GM04504 (cell line): ENCODE measurements at places on chromosomes 13 and 19.

GRCh38 chr13:65592731-65593130 is 1637.4 kb downstream of the PCDH9 start:
- DNase-seq, result no peak

- no peak for DNase-seq
Observed at GRCh38 chr19:47074621-47075020, 26.2 kb upstream of the TMEM160 start.

- DNase-seq, result no peak
Observed at GRCh38 chr13:30869491-30869890, 36.6 kb upstream of the MEDAG start.

GRCh38 chr13:32838945-32839344 is 177.3 kb upstream of the KL start:
- DNase-seq, result no peak

DNA sequence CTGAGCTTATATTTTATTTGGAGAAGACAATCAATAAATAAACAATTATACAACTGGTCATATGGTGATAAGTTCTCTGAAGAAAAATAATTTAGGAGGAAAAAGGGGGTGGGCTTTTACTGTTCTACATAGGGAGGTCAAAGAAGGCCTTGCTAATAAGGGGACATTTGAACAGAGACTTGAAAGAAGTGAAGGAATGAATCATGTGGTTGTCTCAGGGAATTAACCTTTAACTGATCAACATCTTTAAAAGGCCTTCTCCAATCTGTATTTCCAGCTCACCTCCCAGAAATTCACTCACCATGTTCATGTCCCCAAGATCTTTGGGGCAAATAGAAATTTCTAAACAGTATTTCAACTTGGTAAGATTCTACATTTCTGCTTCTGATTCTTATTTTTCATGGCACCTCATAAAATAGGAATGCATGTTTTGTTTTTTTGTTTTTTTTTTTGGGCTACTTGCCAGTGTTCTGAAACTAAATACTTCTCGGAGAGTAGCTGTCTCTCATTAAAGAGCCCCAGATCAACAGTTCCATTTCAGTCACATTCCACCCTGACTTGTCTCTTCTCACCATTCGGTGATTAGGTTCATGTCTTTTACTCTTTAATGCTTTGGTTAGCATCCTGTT is 19.2 kb upstream of the LPAR6 start:
- DNase-seq, result no peak

DNA sequence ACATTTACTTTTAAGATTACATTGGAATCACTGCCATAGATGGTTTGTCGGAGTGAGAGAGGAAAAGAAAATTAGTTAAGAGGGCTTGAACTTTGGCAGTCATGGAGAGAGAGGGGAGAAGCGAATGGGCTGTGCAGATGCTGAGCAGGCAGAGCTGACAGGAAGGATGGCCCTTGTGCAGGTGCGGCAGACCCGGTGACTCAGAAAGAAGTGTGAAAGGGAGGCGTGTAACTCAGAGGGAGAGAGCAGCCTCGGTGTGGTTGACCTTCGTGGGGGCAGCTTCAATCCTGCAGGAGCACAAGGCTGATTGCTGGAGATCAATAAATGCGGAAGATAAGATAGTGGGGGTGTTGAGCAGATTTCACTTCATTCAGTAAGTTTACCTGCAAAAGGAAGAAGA is 76.9 kb downstream of the TNFSF13B start:
- no peak for DNase-seq

DNA sequence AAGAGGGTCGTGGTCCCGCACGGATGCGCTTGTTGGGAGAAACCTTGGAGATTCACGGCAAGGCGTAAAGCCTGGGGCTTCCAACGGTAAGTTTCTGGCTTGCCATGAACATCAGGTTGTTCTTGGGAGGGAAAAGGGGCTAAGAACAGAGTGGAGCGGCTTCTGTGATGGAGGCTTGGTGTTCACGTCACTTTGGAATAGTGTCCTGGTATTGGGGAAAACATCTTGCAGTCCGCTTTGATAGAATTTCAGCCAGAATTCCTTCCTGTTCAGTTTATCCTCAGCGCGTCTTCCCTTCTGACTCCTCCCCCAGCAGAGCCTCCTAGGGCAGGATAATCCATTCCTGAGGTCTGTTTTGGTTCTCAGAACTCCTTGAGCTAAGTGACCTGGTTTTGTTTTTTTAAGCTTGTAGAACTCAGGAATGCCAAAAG is 2.0 kb downstream of the KCTD15 start:
- DNase-seq, result no peak

DNA sequence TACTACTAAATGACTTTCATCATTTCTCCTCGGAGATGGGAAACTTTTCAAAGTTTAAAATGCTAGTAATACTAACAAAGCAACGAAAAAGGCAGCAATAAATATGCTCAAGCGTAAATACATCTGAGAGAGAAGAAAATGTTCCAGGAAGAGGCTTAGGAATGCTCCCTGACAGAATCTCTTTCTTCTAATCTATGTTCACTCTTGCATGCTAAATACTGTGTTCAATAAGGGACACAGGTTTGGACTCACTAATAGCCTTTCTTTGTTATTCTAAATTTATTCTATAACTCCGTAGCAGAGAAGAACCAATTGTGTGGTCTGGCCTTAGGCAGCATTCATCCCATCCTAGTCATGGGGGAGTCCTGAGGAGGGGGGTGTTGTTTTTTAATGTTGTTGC is 823.0 kb downstream of the PCDH9 start:
- DNase-seq, result no peak

- no peak for DNase-seq
Observed at GRCh38 chr13:78060966-78061365, 142.3 kb upstream of the EDNRB start.

GRCh38 chr19:45078390-45079062 is 534 bp upstream of the GEMIN7 start:
- no peak for DNase-seq

DNA sequence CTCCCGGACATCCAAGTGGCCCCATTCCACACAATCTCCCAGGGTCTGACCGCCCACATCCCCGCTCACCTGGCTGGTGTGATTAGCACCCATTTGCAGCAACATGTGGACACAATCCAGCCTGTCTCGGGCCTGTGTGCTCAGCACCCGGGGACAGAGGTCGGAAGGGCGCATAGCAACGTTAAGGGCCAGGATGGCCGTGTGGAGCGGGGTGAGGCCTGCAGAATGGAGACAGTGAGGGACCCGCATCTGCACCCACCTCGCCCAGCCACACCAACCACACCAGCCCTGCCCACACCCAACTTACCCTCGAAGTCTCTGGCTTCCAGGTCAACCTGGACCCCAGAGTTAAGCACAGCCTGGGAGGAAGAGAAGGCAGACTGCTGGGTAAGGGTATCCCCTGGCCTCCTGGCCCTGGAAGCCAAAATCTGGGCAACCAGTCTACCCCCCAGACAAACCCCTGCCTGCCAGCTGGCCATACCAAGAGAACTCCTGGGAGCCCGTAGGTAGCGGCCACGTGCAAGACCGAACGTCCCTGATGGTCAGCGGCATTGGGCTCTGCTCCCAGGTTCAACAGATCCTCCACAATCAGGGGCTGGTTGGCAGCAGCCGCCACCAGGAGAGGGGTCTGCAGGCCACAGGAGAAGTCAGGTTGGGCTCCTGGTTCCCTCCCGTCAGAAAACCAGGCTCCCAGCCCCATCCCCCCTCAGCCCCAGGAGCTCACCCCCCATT is 4.3 kb downstream of the NFKBID start:
- no peak for DNase-seq

- no peak for DNase-seq
Observed at GRCh38 chr13:75399879-75400217, 82.1 kb downstream of the TBC1D4 start.

DNA sequence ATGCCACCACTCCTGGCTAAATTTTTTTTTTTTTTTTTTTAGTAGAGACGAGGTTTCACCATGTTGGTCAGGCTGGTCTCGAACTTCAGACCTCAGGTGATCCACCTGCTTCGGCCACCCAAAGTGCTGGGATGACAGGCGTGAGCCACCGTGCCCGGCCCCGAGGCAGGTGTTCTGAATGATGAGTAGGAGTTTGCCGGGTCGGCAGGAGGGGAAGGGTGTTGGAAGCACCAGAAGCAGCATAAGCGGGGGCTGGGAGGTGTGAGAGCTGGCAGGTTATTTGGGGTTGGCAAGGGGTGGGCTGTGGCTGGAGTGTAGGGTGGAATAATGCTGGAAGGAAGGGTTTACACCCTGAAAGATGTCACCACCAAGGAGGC is 1.8 kb downstream of the SPPL2B start:
- no peak for DNase-seq

GRCh38 chr13:108680011-108680410 is 50.6 kb downstream of the MYO16 start:
- no peak for DNase-seq
